ENCODE measurements at places on chromosomes 1 and 21.

DNA sequence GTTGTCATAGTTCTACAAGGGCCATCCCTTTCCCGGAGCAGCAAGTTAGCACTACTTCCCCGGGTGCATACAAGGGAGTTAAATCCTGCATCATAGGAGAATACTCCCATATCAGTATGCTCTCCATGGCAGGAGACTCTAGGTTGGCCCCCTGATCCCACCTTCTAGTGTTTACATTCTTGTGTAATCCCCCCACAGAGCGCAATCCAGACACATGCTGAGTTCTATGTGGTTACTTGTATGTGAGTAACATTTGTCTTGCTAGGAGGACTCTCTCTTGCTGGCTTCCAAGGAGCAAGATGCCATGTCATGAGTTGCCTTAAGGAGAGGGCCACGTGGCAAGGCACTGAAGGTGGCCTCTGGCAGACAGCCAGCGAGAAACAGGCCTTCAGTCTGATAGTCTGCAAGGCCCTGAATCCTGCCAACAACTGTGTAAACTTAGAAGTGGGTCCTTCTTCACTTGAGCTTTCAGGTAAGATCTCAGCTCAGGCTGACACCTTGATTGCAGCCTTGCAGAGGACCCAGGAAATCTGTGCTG, 155.3 kb downstream of the CDC7 start:
- no peak for DNase-seq

DNA sequence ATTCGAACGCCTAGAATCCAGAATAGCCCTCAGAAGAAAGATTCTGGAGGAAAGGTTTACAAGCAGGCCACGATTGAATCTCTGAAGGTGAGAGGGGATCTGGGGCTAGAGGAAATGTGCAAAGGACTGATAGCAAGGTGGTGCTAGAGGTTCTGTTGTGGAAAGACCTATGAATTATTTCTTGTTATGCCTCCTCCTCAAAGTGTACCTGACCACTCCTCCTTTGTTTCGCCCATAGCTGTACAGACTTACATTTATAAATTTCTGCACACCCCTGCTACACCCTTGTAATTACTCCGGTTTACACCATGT, 986 bp downstream of the TCEANC2 start:
- no peak for DNase-seq

GRCh38 chr1:162956922-162957321, 95.9 kb upstream of the CCDC190 start:
- DNase-seq = no peak

DNA sequence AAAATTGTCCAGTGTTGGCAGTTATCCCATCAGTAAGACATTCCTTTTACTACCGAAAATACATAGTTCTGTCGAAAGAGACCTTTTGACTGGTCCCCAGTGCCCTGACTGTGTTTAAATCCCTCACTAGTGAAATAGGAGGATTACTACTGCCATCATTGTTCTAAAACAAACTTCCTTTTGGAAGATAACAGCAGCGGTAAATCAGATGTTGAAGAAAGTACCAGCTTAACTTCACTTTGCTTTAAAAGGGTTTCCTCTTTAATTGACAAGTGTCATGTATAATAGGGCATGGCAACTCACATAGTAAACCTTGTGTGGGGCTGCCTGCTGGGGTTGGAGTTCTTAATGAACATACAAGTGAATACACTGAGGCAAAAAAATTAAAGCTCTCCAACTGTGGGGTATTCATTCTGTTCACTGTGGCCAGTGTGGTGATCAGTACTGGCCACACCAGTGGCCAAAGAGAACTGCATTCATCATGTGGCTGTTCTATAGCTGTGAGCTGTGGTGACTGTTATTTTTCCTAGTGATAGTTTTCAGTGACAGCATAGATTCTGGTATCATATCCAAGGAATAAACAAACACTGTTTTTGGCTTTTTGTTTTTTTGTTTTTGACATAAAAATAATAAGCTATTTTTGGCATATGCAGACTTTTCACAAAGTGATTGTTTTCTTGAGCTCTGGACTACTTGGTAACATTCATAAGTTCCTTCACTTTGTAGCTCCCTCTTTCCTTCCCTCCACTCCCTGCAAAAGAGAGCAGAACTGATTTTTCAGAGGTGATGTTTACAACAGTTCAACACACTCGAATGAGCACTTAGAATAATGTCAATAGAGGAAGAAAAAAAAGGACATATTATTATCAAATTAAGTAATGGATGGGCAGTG, 74.5 kb downstream of the NFIA start:
- DNase-seq = no peak

DNA sequence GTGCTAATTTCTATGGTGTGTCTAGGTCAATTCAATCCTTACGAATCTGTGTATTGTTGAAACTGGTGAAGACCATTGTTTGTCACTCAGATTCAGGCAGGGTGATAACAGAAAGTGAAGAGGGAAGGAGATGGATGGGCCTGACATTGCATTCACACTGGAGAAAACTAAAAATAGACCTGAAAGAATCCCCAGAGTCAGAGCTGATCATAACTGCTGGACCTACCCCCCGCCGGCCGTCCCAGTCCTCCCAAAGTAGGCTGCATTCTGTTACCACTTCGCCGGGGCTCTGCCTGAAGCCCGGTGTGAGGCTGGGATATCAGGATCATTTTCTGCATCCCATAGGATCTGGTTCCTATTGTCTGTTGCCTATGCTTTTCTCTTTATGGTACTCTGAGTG, 121.1 kb downstream of the NUF2 start:
- no peak for DNase-seq

- DNase-seq = no peak
These were observed 81.4 kb downstream of the NENF start for GRCh38 chr1:212514056-212514614.

- DNase-seq = no peak
These were observed 3.2 kb downstream of the LRRC8C start for GRCh38 chr1:89635825-89636815.

- peak; percentile 75 for DNase-seq
These were observed 2.9 kb downstream of the IFI6 start for GRCh38 chr1:27668808-27669723.

- no peak for DNase-seq
These were observed 163.2 kb upstream of the CTTNBP2NL start for GRCh38 chr1:112232848-112233247.

DNA sequence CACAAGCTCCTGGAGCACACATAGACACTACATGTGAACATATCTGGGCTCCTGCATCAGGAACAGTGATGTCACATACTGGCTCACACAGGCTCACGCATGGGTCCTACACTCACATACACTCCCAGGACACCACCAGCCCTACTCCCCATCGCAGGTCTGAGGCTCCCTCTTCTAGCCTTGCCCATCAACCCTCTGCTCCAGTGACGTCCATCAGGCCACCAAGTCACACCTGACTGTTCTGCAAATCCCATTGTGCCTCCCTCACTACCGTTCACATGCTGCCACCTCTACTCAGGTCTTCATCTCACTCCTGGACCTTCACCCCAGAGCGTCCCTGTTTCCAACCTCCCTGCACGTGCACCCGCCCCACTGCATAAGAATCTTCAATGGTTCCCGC, 18.1 kb downstream of the TFAP2E start:
- no peak for DNase-seq

DNA sequence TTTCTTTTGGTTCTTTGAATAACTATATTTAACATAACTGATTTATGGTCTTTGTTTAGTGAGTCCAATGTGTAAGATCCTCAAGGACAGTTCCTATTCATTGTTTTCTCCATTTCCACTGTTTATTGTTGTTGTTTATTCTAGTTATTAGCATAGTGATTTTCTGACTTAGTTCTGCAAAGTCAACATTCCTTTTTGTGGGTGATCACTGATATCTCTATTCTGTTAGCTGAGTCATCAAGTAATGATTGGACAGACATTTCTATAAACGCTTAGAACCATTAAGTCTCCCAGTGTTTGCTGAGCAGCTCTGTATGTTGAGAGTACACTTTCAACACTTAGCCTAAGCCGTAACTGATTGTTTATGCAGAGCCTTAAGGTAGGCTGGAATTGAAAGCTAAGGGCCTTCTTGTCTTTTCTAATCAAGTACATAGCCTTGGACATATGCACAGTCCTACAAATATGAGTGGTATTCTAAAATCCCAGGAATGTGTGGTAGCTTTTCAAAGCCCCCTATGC, 87.1 kb downstream of the SLC5A9 start:
- DNase-seq = no peak
